ENCODE measurements at places on chromosomes 2 and 18.

- DNase-seq = no peak
Observed at GRCh38 chr2:98172150-98172765, 85.3 kb downstream of the VWA3B start.

DNA sequence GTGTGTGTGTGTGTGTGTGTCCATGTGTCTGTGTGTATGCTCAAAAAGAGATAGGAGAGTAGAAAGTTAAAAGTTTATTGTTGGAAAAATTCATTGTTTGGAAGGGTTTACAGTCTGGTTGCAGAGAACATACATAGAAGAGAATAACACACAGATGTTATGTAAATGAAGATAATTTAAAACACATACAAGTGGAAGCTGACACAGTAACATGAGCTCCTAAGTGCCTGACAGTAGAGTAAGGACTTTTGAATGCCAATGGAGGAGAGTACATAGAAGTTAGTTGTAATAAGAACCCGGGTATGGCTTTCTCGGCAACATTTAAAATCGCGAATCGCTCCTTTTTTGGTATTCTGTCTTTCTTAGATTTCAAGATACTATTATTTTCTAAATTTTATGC is 137.0 kb upstream of the FANCL start:
- no peak for DNase-seq

DNA sequence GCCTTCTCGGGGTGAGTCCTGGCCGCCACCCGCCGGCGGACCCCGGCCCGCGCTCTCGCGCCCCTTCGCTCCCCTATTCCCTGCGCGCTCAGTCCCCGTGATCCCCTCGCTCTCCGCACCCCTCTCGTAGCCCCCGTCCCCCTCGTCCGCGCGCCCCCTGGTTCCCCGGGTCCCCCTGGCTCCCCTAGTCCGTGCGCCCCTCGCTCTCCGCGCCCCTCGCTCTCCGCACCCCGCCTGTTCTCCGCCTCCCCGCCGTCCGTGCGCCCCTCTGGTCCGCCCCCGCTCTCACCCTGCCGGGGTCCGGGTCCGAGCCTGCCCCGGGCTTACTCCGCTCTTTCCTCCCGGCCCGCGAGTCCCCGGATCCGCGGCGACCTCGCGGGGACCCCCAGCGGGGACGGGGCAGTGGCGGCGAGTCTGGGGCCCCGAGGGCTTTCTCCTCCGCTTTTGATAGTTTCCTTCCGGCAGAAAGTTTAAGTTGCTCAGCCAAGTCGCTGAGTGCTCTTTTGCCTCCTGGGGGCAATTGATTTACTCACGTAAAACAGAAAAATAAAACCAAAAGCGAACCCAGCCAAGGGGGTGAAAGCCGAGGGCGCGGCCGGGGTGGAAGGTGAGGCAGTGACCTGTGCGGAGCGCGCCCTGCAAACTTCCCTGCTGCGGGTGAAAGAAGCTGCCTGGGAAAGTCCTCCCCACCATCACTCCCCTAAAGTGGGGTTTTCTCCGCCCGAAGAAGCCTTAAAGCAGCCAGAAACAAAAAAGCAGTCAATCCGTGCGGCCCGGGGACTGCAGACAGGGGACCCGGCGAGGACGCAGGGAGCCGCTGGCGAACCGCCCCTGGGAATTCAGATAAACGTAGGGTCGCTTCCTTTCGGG is 568 bp downstream of the RAB31 start:
- DNase-seq = no peak

DNA sequence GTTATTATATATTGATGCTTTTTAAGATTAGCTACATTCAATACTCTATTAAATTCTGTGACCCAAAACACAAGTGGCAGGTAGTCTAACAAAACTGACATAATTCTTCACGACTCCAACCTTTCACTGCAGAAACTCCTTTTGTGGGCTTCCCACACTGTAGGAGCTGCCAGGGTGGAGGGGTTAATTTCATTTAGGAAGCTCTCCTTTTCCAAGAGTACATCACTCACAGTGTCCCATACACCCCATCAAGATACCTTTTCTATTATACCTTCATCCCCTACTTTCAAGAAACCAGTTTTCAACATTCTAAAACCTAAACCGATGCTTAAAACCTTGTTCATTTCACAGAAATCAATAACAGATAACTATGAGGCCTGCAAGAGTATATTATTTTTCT is 825 bp downstream of the THUMPD2 start:
- DNase-seq = no peak

- no peak for DNase-seq
Observed at GRCh38 chr2:72204786-72205503, 57.3 kb upstream of the CYP26B1 start.

- no peak for DNase-seq
Observed at GRCh38 chr2:20524412-20525040, 77.7 kb downstream of the RHOB start.

- DNase-seq = no peak
Observed at GRCh38 chr18:76265497-76266235, 229.4 kb downstream of the ZNF516 start.

GRCh38 chr2:110941226-110941625 is 179.5 kb upstream of the BCL2L11 start:
- DNase-seq = no peak

DNA sequence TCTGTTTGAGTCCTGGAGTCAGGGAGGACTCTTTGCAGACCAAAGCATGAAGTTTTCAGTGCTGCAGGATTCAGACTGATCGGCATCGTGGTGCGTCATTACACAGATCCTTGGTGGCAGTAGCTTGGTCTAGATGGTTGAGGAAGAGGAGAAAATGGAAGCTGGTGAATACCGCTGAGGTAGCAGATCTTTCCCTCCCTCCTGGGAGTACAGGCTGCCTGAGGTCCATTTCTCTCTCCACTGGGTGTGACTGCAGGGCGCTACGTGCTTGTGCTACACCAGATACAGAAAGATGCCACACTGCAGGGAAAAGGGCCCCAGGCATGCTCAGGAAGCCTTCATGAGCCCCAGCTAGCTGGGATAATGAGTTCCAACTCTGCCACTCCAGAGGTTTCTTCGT is 3.3 kb upstream of the CNDP1 start:
- DNase-seq = no peak
